ENCODE measurements at places on chromosomes 12 and 14.
A peak's percentile ranks its signal among the peaks of the same experiment; 100 is the strongest.

- no peak for DNase-seq
Measured at GRCh38 chr14:70192915-70193314, 4.2 kb upstream of the SLC8A3 start.

DNA sequence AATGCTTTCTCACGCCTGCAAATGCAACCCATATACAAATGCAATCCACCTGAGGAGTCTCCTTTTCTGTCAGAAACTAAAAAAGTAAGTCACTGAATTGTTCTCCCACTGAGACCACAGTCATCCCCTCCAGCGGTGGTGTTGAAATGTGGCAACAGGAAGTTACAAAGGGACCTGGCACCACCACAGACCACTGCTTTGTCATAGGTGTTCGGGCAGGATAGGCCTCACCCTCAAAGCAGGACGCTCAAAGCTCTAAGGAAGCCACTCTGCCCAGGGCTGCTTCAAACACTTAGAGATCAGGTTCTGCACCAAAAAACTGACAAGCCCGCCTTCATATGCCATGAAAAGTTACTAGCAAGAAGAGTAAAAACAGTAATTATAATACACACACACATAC lies 11.3 kb downstream of the PHLDA1 start:
- DNase-seq = peak; percentile 88

- DNase-seq = peak; percentile 63
Measured at GRCh38 chr12:118357257-118358007, 15.3 kb downstream of the TAOK3 start.

GRCh38 chr12:29533815-29534489 lies 36.5 kb upstream of the OVCH1 start:
- no peak for DNase-seq

GRCh38 chr14:68780358-68781160 lies 12.3 kb downstream of the ZFP36L1 start:
- no peak for DNase-seq

DNA sequence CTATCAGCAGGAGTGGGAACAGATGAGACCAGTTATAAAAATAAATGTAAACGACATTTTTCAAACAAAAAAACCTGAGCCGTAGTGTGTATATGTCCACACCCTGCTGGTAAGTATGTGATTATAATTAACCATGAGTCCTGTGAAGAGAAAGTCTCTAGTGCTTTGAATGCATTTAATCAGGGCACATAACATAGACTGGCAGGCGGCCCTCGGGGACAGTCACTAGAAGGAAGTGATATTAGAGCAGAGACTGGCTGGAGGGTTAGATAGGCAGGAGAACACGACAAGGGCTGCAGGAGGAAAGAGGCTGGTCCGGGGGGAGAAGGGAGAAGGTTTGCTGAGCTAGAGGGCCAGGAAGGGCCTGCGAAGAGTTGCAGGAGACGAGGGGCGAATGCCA lies 23.8 kb upstream of the ELK3 start:
- no peak for DNase-seq

- no peak for DNase-seq
Measured at GRCh38 chr14:74737753-74738325, 24.9 kb downstream of the FCF1 start.

GRCh38 chr14:97298736-97299135 lies 501.6 kb downstream of the VRK1 start:
- DNase-seq = no peak
